ENCODE measurements at places on chromosomes 5 and 9.

- DNase-seq, result no peak
Observed at GRCh38 chr5:107876906-107877305, 206.2 kb upstream of the EFNA5 start.

DNA sequence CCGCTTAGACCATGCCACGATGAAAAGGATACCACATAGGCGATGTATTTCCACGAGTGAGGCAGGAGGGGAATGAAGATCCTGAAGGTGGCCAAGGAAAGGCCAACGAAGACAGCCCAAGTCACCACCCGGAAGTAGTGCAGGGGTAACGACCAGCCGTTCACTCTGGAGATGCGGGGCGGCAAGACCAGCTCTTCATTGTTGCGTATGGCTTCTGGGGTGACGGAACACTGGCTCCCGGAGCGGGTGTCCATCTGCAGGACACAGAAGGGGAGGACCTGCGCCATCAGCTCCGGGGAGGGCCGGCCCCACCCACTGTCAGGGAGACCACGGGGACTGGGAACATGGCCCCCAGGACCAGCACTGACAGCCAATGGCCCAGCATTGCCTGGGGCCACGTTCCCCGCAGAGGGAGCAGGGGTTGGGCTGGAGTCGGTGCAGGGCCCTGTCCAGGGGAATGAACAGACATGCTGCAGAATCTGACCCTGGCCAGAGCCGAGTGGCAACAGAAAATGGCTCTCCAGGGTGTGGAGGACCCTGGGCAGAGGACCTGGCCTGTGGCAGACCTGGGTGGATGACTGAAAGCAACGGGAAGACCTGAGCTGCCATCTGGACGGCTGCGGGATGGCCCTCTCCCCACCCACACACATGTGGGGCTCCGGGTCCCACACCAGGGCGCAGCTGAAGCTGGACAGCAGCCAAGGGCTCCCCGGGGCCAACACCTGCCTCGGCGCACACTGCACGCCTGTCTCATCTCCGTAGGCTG lies 17.7 kb downstream of the ZDHHC11B start:
- no peak for DNase-seq

- DNase-seq, result no peak
Observed at GRCh38 chr5:126794157-126794828, 17.4 kb downstream of the LMNB1 start.

- DNase-seq, result no peak
Observed at GRCh38 chr5:129760636-129761325, 12.9 kb downstream of the MINAR2 start.

- DNase-seq, result no peak
Observed at GRCh38 chr5:107578051-107578635, 92.6 kb downstream of the EFNA5 start.

DNA sequence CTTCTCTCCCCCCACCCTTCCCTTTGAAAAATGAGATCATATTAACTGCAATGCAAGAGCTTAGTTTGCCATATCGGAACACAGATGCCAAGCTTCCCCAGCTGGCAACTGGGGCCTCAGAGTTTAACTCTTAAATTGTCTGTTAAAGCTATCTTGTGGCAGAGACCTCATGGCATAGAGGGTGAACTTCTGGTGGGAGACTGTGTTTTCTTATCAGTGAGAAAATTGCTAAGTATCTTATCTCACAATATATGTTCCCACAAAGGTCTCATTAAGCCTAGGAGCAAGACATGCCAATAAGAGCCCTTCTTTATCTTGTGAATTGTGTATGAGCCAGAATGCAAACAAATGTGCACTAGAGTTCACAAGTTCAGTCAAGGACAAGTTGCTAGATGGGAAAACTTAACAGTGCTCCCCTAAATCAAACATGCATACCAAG lies 12.3 kb downstream of the NFIB start:
- no peak for DNase-seq

GRCh38 chr5:36305571-36306326 lies 4.0 kb upstream of the RANBP3L start:
- DNase-seq, result no peak

- DNase-seq, result no peak
Observed at GRCh38 chr9:96199006-96199405, 103.0 kb downstream of the HSD17B3 start.

DNA sequence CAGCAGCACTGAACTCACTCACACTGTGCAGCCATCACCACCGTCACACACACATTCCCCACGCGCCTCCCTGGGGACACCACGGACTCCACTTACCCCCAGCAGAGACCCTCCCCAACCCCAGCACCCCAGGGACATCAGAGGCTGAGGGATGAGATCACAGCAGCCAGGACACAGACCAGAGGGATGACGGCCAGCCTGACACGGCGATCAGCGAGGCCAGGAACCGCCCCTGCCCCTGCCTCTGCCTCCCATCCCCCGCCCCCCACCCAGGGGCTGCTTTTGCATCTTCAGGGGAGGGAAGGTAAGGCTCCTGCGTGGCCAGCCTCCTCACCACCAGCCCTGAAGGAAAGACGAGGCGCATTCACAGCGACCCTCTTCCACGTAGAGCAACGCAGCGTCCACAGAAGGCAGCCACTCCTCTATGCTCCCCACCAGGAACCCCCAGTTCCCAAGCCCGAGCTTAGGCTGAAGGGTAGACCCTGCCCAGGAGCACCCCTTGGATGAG lies 104.5 kb downstream of the VAV2 start:
- no peak for DNase-seq

DNA sequence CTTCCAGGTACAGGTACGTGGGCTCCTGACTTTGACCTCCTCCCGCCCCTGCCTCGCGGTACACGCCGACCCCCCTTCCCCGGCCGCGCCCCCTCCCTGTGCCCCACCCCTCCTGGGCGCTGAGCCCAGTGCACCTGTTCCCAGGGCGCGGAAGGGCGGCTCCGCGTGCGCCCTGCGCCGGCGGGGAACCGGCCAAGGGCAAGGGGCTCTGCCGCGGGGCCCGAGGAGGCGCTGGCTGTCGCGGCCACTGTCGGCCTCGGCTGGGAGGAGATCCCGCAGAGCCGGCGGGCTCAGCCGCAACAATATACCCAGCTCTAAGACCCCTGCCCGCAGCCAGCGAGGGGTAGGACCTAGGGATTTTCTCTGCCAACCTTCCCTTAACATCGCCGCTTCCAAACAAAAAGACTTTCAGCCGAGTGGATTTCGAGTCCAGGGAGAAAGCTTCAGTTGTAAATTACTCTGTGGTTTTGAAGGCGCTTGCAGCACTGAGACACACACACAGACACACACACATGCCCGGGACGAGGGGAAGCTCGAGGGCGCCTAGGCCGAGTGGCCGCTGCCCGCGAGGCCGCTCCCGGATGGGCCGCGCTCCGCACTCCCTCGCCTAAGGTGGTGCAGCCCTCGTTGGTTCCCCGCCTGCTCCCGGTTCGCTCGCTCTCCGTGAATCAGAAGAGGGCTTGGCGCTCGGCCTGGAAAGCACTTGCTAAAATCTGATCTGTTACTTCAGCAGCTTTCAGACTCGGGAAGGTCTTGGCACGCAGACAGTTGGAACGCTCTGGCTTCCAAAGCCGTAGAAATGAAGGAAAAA lies 1.2 kb downstream of the FGF18 start:
- no peak for DNase-seq

- DNase-seq, result no peak
Observed at GRCh38 chr9:95793924-95794828, 81.3 kb upstream of the ERCC6L2 start.
